Activated naive CD4-positive, alpha-beta T cell (primary cell): ENCODE measurements at places on chromosomes 1 and 21.

- DNase-seq = no peak
These were observed 5.0 kb downstream of the TOR1AIP2 start for GRCh38 chr1:179872558-179872957.

GRCh38 chr1:77468949-77469710 lies 187.3 kb downstream of the AK5 start:
- DNase-seq = no peak

DNA sequence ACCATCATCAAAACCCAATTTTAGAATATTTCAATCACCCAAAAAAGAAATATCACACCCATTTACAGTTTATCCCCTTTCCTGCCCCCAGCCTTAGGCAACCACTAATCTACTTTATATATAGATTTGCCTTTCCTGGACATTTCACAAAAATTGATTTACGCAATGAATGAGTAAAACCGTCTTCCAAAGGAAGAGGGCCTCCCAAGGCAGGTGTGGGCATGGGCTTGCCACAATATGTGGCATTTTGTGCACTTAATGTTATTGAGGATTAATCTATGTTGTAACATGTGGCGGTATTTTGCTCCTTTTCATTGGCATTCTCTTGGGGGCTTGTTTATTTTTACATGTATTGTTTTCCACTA lies 11.8 kb upstream of the BMP8B start:
- DNase-seq = no peak

- no peak for DNase-seq
These were observed 49.0 kb downstream of the MRPL37 start for GRCh38 chr1:54248966-54249365.

- no peak for DNase-seq
These were observed 13.2 kb downstream of the CASP9 start for GRCh38 chr1:15510611-15511405.

DNA sequence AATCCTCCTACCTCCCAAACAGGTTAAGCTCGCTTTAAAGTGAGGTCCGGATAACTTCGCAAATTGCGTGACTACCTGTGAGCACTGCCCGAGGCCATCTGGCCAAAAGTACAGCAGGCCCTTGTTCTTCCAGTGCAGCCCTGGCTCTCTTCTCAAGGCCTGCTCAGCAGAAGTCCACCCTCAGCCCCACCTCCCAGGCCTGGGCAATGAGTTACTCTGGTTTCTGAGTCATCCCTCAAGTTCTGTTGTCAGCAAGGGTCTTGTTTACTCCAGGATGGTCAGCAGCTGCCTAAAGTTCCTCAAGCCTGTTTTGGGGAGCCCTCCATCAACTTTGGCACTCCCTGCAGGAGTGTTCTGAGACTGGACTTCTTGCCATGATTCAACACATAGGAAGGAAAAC lies 101.7 kb downstream of the BCAR3 start:
- DNase-seq = no peak

- DNase-seq = no peak
These were observed at the start of gene CLDN14 for GRCh38 chr21:36479415-36480402. TSS of gene CLDN14 (minus strand) at chr21:36480122. CDS start at chr21:36461695, 18,427 bp downstream.

DNA sequence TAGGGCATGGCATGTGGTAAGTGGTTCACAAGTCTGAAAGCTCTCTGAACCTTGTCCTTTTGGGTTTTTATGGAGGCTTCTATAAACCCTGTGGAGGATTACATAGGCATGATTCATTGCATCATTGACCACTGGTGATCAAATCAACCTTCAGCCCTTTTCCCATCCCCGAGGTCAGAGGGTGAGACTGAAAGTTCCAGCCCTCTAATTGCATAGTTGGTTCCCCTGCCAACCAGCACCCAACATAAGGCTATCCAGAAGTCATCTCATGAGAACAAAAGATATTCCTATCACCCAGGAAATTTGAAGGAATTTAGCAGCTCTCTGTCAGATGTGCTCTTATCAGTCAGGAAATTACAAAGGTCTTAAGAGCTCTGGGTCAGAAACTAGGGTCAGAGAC lies 89.5 kb upstream of the ARTN start:
- DNase-seq = no peak

GRCh38 chr1:7549277-7550161 lies 221.6 kb upstream of the VAMP3 start:
- no peak for DNase-seq

GRCh38 chr1:107687849-107688753 lies 276.9 kb downstream of the VAV3 start:
- no peak for DNase-seq

DNA sequence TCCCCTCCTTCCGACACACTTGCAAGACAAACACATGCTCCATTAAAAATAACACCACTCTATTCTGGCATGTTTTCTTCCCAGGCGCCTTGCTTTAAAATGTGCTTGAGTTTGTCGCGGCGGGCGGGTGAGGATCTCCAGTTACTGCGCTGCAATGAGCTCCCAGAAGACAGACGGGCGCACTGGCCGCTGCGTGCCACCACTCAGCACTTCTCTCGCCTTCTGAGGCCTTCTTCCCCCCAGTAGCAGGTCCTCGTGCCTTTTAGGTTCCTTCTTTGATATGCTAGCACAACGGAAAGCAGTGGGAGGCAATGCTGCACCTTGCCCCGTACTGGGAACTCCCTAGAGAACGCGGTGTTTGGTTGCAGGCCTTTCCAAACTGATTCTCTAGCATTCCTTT lies 279.5 kb upstream of the NR5A2 start:
- DNase-seq = no peak

- DNase-seq = no peak
These were observed 126.9 kb upstream of the TMPRSS2 start for GRCh38 chr21:41634858-41635257.

DNA sequence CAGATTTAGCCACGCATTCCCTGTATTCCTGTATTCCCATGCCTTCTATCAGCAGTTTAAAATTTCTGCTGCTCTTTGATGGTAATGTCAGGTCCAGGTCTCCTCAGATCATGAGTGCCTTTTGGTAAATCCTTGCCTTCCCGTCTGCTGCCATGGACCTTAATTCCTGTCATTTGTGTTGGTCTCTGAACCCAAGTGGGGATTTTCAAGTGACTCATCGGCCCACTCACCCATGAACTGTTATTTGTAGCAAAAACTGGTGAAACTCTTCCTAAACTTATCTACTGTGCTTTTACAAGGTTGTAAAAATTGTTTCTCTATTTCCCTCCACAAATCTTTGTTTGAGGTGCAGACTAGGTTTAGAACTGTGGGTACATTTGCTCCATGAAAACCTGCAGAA lies 47.4 kb downstream of the ACTN2 start:
- no peak for DNase-seq

DNA sequence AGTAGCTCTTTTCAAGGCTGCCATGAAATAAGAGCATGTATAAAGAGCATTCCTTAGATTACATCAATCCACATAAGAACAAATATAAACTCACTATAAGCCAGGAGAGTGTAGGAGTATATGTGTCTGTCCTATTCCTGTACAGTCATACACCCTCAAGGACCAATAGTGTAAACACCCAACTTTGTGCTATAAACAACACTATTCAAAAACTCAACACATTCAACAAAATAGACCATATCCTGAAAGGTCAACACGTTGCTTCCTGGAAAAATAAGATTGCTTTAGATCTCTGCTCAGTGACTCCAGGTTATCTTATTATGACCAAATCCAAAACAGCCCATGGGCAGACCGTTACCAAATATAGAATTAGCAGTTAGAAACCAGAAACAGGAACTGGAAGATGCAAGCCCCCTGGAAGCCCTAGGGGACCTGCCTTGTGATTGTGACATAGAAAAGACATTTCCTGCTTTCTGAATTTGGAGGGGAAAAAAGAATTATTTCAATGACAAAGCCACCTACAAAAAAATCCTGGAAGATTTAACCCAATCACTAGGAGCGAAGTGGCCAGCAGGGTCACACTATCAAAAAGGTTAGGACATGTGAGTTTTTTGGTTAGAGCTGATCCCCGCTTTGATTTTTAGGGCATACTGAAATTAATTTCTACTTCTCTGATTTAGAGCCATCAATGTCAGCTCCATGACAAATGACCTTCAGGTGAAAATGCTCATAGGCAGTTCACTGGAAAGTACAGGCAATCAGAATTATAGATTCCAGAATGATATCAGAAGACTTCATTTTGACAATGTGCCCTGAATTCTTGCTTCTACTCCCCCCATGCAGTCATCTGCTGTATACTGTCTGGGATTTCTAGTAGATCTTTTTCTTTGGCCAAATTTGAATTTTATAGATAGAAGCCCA lies 59.9 kb downstream of the LRRC8C start:
- no peak for DNase-seq

- no peak for DNase-seq
These were observed 88.4 kb downstream of the SDCCAG8 start for GRCh38 chr1:243343970-243344937.

- no peak for DNase-seq
These were observed 128.1 kb upstream of the ZNF648 start for GRCh38 chr1:182189535-182190066.

DNA sequence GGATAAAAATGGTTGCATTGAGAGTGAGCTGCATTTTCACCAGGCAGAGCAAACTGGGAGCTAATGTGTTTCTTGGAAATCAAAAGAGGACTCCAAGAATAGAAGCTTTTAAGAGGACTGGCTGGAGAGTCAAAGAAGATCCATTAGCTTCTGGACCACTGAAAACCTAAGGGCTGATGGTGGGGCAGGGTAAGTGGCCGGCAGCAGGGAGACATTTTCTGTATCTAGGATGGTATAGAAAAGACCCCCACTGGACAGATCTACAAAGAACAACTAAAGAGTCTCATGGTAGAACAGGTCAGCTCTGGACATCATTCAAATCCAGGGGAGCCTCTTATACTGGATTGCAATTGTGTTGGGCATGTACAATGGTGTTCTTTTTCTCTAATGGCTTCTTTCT lies 262.3 kb downstream of the PTGER3 start:
- no peak for DNase-seq

DNA sequence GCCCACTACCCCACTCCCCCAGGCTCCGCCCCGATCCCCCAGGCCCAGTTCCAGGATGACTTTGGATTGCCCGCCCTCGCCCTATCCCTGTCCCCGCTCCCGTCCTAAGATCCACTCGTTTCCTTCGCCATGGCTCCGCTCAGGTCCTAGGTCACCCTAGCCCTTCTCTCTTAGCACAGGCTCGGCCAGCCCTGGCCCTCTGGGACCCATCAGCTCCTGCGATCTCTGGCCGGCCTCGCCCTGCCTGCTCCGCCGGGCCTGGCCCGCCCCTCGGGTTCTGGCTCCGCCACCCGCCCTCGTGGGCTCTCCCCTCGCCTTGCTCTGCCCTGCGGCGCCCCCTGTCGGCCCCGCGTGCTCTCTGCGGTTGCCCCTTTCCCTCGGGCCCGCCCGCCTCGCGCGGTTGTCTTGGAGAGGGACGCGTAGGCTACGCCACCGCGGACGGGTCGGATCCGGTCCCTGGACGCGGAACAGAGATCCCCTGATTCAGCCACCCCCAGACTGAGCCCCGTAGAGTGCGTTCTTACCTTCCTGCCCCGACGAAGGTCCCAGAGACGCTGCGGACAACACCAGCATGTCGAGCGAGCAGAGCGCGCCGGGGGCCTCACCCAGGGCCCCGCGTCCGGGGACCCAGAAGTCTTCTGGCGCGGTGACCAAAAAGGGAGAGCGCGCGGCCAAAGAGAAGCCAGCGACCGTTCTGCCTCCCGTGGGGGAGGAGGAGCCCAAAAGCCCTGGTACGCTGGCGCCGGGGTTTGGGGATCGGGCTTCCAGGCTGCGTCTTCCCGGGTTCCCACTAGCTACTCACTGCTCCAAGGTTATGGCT lies at the start of gene LRRC71:
TSS of gene LRRC71 (plus strand) at position 400 of the 820 bp plus-strand sequence. CDS start at position 572, 172 bp downstream.
- peak; percentile 13 for DNase-seq
